ENCODE measurements at places on chromosomes 16 and 17.

DNA sequence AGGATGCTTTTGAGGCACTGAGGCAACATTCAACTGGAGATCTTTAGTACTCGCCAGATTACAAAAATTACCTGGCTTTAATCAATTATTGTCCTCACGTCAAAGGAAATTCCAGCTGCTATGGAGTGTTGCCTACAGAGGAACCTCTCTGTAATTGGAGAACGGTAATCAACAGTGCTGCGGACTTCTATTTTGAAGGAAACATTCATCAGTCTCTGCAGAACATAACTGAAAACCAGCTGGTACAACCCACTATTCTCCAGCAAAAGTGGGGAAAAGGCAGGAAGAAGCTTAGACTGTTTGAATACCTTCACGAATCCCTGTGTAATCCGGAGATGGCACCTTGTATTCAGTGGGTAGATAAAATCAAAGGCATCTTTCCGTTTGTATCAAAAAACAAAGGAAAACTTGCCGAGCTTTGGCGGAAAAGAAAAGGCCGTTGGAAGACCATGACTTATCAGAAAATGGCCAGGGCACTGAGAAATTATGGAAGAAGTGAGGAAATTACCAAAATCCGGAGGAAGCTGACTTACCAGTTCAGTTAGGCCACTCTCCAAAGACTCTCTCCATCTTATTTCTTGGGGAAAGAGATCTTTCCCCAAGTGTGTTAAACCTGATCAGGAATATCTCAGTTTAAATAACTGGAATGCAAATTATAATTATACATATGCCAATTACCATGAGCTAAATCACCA is 3.0 kb downstream of the SLC35G3 start:
- no peak for DNase-seq

DNA sequence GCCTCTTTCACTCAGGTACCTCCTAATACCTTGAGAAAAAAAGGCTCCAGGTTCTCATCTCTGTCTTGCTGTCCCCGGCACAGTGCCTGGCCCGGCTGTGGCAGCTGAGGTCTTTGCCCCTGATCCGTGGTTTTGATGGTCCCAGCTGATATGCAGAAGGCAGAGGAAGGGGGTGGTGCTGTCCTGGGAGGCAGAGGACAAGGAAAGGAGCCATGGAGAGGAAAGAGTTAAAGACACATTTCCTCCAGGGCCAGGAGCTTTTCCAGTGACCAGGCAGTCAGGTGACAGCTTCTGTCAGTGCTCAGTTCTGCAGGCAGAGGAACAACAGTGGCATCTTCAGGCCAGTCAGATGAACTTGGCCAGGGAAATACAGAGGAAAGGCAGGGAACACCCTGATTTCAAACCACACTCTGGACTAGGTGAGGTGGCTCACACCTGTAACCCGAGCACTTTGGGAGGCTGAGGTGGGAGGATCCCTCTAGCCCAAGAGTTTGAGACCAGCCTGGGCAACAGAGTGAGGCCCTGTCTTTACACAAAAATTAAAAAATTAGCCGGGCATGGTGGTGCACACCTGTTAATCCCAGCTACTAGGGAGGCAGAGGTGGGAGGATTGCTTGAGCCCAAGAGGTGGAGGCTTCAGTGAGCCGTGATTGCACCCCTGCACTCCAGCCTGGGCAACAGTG is 3.3 kb upstream of the COG1 start:
- DNase-seq: peak; percentile 36

DNA sequence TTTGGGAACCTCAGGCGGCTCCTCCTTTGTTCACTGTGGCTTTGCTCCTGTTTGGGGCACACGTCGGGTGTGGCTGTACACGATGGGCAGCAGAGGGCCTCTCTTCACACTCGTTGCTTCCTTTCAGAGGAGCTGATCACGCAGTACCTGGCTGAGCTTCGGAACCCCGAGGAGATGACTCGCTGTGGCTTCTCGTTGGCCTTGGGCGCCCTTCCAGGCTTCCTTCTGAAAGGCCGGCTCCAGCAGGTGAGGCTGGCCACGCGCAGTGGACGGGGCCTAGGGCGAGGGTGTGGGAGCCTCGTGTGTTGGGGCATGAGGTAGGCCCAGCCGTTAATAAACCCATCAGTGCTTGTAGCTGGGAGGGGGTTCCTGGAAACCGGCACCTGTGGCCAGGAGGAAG is 85.0 kb upstream of the ZNF750 start:
- DNase-seq: no peak

DNA sequence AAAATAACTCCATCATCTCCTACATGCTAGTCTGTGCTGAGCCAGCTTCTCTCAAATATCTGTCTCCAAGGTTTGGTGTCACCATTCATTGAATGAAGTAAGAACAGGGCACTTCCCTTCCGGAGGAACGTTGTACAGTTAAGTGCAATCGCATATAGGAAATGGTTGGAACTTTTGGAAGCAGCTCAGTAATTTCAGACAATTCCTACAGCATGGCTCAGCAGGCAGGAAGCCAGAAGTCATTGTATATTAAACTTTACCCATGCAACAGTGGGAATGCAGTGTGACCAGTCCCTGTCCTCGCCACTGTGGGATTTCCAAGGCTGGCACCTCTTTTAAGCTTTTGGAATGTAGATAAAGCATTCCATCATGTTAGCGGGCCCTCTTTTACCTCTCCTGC is 51.1 kb upstream of the MYH2 start:
- no peak for DNase-seq

DNA sequence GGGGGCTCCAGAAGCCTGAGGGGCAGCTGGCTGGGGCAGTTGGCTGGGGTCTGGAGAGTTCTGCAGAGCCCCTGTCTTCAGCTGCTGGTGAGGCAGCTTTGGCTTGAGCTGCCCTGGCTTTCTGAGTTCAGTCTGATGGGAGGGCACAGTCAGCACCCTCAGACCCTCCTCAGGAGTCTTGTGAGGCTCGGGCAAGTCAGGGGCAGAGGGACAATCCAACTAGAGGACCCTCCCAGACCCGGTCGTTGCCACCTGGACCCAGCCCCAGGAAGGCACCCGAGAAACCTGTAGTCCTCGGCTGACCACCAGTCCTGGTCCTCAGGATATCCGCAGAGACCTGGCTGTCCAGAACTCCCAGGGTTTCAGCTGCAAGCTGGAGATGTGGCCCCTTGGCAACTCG is 1.9 kb downstream of the CARD14 start:
- DNase-seq: no peak

DNA sequence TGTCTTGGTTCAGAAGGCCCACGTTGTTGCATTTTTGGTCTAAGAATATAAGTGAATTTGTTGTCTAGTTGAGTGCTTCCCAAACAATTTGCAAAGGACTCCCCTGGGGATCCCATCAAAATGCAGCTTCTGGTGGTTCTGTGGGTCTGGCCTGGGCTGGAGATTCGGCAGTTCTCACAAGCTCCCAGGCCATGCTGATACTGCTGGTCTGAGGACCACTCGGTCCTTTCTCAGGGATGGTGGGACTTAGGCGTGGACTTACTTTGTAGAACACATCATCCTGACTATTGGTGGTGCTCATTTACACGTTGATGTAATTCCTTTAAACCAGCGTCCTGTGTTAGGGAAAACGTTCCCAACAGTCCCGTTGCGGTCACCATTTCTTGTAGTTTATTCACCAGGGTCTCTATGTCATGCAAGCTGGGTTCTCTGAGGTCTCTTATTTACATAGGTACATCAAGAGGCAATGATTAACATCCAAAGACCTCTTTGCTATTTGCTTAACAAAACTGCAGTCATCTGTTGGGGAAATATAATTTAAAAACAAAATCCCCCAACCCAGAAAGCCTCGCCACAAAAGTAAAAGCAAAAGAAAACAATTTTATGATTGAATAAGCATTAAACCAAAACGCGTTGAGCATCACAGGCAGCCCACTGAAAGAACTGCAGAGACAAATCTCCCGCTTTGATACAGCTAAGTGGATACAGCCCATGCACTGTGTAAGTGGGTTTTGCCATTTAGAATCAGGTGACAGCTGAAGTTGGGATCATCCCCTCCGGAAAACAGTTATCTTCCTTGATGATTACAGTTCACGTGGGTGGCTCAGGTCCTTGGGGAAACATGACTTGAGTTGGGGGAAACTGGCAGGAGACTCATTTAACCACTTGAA is 39.0 kb upstream of the SEC14L1 start:
- no peak for DNase-seq

Data from Panc1 (cell line).